Cortex of kidney (tissue), 1 donor: ENCODE measurements at places on chromosomes 2 and 18.

DNA sequence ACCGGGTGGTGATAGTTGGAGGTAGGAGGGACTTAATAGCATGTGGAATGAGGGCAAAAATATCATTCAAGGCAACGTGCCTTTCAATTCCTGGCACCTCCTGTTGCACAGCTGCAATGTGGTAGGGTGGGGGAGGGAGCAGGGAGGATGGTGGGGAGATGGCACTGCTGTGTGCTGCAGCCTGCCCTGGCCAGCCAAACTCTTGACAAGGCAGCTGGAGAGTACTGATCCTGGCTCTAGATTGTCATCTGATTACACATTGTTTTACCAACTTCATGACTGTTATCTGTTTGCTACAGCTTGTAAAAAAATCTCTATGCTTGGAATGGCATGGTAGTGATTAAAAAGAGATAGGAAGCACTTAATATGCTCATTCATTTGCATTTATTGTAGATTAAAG is 47.7 kb downstream of the PLCL1 start:
- no peak for DNase-seq

DNA sequence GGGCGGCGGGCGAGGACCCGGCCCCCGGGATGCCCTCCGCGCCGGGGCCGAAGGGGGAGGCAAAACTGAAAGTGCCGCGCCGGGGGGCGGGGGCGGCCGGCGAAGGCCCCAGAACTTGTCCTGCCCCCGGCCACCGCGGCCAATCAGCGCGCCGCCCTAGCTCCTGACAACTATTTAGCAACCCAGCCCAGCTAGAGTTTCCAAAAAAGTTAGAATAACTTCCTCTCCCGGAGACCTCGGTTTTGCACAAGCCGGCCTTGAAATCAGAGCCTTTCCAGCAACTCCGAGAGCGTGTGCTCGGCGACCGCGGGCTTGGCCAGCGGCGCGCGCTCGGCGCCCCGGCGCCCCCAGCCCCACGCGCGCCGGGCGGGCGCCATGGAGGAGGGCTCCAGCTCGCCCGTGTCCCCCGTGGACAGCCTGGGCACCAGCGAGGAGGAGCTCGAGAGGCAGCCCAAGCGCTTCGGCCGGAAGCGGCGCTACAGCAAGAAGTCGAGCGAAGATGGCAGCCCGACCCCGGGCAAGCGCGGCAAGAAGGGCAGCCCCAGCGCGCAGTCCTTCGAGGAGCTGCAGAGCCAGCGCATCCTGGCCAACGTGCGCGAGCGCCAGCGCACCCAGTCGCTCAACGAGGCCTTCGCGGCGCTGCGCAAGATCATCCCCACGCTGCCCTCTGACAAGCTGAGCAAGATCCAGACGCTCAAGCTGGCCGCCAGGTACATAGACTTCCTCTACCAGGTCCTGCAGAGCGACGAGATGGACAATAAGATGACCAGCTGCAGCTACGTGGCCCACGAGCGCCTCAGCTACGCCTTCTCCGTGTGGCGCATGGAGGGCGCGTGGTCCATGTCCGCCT is at the start of gene TWIST2:
Gene TWIST2 (plus strand): TSS at position 245 of the 850 bp plus-strand sequence. CDS start 131 bp downstream, at position 376.
- DNase-seq = no peak

GRCh38 chr2:149169656-149170055 is 131.2 kb downstream of the LYPD6B start:
- no peak for DNase-seq

DNA sequence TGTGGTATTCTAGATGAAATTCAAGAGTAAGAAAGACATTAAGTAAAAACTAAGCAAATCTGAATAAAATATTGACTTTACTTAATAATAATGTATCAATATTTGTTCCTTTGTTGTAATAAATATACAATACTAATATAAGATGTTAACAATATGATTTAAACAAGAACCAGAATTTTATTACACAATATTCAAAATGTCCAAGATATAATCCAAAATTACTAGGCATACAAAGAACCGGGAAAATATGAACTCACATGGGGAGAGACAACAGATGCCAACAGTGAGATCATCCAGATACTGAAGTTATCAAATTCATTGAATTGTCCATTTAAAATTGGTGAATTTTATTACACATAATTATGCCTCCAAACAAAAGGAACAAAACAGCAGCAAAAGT is 286.3 kb downstream of the AFF3 start:
- DNase-seq = no peak

DNA sequence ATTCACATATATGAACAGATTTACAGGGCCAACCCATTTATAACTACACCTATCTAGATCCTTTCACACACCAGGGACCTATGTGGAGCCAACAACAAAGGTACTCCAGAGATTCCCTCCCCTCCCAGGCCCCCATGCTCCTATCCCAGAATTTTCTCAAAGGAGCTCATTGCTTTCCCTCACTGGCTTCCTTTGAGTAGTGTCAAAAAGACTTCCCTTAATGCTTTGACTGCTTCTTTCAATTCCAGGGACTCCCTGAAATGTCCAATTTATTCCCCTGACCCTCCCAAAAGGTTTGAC is 46.6 kb downstream of the IKZF2 start:
- no peak for DNase-seq

DNA sequence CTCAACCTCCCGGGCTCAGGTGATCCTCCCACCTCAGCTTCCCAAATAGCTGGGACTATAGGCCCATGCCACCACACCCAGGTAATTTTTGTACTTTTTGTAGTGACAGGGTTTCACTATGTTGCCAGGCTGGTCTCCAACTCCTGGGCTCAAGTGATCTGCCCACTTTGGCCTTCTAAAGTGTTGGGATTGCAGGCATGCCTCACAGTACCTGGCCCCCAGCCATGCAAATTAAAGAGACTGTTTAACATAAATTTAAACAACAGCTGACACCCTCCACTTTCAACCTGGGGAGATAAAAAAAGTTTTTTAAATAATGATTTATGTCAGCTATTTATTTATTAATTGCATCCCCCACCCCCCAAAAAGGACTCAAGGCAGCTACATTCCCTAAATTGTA is 234.7 kb downstream of the CCDC178 start:
- no peak for DNase-seq

DNA sequence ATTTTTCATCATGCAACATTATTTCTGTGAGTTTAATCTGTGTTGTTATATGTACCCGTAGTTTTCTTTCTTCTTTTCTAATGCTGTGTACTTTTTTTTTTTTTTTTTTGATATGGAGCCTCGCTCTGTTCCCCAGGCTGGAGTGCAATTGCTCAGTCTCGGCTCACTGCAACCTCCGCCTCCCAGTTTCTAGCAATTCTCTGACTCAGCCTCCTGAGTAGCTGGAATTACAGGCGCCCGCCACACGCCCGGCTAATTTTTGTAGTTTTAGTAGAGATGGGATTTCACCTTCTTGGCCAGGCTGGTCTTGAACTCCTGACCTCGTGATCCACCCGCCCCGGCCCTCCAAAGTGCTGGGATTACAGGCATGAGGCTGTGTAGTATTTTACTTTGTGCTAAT is 155.4 kb downstream of the GALR1 start:
- DNase-seq = no peak

DNA sequence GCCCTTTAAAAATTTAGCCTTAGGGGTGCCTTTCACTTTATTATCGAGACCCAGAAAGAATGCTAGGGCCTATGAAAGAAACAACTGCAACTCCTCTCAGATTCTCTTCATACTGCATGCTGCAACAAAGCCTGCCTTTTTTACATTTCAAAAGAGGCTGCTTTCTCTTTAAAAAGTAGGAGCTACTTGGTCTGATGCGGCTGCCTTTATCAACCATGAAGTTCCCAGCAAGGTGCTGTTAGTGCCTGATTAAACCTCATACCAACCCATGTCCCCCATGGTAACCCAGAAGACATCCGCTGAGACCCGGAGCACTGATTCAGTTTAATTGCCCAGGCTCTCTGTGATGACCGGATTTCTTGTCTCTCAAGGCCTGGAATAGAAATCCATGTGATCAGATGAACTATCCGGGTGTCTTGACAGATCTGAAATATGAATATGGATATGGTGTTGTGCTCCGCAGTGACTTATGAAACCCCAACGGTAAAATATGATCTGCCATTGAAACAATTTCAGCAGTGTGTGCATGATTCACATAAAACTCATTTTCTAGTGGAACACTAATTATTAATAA is 368.3 kb downstream of the ZNF521 start:
- DNase-seq = no peak

- no peak for DNase-seq
Measured at GRCh38 chr2:53969285-53969967, 1.4 kb downstream of the PSME4 start.

- no peak for DNase-seq
Measured at GRCh38 chr18:8661754-8662559, 43.4 kb upstream of the MTCL1 start.

DNA sequence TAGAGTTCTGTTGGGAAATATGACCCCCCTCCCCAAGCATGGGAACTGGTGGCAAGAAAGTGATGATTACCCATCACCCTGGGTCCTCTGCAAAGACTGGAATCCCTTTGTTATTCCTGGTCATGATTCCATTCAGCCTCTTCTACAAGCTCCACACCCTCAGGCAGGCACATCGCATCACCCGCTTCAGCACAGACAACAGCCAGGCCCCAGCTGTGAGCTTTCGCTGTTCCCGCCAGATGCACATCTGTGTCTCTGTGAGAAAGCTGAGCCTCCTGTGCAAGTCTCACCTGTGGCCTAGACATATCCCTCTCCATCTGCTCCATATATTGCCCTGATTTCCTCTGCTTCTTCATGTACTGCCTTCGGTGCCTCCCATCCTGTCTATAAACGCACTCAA is 368.0 kb upstream of the RAB6C start:
- no peak for DNase-seq

GRCh38 chr2:226673314-226673723 is 126.3 kb downstream of the IRS1 start:
- DNase-seq = no peak

DNA sequence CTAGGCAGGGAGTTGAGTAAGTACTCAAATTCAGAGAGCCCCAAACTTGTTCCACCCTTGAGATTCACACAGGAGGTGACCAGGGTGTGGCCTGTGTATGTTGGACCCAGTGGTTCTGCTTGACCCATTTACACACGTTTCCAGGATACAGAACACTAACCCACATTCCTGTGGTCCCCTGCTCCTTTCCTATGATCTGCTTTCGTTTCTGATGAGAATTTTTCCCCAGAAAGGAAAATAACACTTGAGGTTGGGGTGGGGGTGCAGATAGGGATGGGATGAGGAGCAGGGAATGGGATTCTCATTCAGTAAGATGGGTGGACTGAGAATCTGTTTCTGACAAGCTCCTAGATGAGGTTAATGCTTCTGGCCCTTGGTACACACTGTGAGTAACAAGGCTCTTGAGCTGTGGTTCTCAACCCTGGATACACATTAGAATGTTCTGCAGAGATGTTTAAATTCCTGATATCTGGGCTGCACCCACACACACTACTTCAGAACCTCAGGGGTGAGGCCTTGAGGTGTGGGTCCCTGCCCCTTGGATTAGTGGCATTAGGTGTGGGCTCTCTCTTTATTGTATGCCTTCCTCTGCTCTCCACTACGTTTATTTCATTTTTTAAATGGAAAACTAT is 58.4 kb downstream of the TPGS2 start:
- no peak for DNase-seq

DNA sequence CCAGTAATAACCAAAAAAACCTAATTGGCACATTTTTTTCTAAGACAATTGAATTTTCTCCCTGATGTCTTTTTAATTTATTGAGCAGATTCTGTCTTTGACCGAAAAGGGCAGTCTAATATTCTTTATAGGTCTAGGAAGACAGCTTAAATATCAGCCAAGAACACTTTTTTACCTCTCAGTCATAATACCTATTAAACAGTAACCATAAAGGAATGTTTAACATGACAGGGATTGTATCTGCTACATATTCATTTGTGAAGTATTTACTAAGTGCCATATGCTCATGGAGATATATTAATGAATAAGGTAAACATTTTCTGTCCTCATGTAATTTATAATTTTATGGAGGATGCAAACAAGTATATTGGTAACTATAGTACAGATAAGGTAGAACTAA is 3.1 kb upstream of the HTR2B start:
- DNase-seq = no peak

GRCh38 chr2:185625604-185626003 is 113.0 kb upstream of the FSIP2 start:
- DNase-seq = no peak

DNA sequence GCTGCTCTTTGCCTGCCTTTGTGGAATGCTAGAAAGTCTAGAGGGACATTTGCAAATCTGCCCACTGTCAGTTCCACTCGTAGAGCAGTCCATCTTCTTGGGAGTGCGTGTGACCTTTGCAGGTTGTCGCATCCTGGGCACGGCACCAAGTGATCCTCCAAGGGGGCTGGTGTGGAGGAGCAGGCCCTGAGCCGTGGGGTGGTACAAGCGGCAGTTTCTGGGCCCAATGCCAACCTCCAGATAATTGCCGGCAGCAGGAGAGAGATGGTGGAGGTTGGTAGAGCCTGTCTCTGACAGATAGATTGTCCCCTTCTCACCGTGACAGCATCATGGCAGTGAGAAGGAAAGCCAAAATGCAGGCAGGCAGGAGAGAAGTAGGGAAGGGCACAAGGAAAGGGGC is 150.7 kb upstream of the SLC14A2 start:
- no peak for DNase-seq

DNA sequence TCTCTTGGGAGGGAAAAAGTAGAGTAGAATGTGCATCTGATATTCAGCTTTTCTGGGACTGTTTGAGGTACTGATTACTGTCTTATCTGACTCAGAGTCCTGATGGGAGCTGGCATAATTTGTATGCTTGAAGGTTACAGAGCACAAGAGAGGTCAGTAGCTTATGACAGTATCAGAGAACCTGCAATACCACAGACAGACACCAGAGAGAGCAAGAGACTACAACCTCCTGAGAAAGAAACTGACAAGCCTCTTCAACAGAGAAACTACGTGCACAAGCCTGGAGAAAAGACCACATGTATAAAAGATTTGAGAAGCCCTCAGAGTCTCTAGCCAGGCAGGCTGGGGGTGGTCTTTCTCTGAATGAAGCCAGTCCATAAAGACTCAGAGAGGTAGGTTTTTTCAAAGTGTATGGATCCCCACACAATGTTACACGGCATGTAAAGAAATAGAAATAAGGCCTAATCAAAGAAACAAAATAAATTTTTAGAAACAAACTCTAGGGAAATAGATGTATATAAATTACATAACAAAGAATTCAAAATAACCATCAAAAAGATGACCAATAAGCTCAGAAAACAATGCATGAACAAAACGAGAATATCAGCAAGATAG is 568.3 kb downstream of the LRRTM4 start:
- DNase-seq = no peak

- no peak for DNase-seq
Measured at GRCh38 chr2:202387608-202388342, 11.6 kb downstream of the BMPR2 start.

DNA sequence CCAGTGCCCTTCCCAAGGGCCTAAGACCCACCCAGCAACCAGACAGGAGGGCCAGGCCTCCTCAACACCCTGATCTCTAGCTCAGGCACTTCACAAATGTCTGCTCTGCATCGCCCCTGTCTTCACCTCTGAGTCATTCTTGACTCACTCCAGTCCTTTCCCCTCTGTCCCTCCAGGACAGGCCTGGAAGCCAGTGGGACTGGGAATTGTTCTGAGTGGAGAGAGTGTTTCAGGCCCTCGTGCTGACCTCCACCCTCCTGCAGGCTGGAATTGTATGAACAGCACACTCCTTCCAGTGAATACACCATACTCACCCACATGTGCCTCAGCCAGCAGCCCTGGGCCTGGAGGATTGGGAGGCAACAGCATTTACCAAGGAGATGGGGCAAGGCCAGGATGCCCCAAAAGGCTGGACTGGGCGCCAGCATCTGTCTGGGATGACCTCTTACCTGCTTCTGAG is 304.2 kb downstream of the CYP26B1 start:
- no peak for DNase-seq

- DNase-seq = no peak
Measured at GRCh38 chr2:120825370-120826259, 89.9 kb downstream of the GLI2 start.

- no peak for DNase-seq
Measured at GRCh38 chr2:128765811-128766210, 447.1 kb upstream of the HS6ST1 start.

GRCh38 chr2:146931109-146931508 is 913.7 kb upstream of the ACVR2A start:
- DNase-seq = no peak
